ENCODE measurements at places on chromosomes 5 and 9.

DNA sequence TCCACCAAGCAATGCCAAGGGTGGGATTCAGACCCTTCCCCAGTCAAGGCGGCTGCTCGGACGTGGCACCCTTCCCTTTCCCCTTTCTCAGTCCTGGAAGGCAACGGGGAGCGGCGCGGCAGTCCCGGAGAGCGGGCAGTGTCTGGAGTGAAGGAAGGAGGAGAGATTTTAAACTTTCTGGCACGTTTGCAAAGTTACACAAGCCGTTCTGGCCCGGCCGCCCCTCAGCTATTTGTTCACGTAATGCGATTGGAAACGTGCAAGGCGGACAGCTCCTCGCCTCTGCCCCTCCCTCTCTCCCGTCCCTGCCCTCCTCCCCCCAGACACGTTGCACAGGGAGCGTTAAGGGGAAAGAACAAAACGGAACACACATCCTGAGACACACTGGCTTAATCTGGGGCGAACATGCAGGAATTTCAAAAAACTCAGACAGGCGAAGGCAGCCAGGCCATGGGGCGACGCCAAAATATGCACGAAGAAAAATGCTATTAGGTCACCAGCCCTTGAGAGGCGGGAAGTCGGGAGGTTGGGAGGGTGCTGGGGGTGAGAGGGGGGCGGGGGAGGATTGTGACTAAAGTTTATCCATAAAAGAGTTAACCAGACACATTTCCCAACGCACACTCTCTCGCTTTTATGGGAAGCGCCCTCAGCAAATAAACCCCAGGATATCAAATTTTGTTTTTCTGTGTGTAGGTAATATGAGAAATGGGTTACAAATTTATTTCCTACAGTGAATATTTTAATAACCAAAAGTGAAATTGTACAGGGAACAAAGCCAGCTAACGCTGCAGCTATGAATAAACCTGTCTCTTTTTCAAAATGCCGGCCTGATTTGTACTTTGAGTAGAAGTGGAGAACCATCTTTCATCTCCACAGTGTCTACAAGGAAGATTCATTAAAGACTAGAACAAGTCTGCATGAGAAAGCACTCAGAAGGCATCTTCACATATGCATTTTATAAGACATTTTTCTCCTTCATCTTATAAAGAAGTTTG, at the start of gene LOX:
Gene LOX, minus strand, starts transcription at position 144 of the 995 bp plus-strand sequence. CDS start 274 bp downstream, outside the sequence.
- DNase-seq, result no peak

DNA sequence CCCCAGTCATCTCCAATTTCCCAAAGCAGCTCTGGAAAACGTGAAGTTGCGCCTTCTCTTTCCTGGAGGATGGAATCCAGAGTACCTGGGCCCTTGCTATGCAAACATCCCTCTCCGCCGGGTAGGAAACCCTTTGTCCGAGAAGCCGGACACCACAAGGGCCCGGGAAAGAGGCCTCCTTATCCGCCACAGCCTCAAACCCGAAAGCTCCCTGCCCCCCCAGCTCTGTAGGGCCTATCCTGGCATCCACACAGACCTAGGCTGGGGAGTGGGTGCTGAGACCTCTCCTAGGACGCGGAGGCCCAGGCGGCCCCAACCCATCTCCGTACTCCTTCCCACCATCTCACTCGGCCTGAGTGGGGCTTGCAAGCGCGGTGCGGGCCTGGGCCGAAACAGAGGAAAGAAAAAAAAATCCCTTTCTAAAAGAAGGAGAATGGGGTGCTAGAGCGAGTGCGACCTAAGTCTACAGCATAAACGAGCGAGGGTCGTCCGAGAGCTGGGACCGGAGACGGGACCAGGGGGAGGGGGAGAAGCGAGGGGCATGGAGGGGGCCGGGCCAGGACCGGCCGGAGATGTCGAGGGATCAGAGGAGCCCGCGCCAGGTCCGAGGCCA, 624 bp downstream of the FBXW11 start:
- peak; percentile 4 for DNase-seq

DNA sequence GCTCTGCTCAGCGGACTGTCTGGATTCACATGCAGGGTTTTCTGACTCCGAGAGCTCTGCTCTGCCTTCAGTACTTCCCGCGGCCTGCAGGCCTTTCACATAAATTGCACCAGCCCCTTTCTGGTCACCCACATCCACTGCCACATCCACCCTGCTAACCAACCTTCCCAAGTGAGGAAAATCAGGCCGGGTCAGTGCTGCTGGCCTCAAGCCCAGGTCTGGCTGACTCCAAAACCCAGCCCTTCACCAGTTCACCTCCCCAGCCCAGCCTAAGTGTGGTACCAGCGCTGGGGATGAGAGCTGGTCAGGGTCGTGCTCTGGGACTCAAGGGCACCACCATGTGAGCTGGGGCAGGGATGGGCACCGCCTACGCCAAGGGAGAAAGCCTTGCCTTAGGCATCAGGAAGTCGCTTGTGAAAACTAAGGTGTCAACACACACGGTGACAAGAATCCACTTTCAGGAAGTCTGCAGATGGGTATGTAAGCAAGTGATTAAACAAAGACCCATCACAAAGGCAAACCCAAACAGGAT, 12.3 kb downstream of the LMAN2 start:
- DNase-seq, result no peak

DNA sequence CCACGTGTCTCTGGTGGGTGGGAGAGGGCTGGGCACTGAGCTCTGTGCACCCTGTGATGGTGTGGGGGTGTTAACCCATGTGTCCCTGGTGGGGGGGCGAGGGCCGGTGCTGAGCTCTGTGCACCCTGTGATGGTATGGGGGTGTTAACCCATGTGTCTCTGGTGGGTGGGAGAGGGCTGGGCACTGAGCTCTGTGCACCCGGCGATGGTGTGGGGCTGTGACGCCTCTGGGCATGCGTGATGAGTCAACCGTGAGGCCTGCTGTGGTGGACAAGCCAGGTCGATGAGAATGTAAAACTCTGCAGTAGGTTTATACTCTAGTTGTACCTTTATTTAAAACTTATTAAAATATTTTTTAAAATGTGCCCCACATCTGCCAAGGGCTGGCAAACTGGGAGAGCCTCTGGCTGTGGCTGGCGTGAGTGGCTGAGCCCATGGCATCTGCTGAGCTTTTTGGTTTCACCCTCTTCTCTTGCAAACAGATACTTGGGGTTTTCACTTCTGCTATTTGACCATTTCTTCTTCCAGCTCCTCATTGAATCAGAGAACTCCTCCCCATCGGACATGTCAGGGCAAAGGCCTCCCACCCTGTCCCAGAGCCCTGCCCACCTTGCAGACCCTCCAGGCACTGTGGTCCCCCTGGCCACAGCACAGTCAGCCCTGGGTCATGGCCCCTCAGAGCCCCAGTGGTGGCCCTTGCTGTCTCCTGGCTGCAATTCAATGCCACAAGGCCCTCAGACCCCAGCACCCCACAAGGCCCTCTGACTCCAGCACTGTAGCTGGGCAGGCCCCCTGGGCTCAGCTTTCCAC, 18.5 kb upstream of the EXOC3 start:
- no peak for DNase-seq

DNA sequence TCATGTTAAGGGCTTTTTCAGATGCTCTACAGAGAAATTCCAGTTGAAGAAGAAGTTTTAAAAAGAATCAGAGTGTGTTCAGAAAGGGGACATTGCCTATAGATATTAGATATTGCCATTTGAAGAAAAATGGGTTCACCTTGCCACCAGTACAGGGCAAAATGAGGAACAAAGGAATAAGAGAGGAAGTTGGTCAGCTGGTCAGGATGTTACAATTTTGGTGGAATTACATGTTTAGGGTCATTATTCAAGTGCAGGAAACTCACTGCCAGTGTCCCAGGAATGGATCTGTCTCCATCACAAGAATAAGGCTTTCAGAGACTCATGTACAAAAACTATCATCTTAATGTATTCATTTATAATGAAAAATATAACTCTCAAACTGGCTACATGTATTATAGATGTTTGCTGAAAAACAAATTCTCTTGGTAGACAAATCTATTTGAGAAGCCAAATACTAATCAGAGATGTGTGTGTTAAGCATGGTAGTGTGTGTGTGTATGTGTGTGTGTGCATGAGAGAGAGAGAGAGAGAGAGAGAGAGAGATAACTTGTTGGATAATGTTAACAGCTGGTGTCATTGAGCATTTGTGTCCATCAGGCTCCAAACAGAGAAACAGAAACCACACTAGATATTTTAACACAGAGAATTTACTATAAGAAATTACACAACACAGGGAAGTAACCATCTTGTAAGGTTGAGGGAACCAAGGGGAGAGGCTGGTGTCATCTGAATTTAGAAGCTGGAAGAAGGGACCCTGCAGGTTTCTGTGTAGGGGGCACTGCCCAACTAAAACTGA, 5.0 kb upstream of the C1QTNF3 start:
- no peak for DNase-seq

- DNase-seq, result no peak
Measured at GRCh38 chr5:62273687-62274086, 32.3 kb upstream of the KIF2A start.

- DNase-seq, result no peak
Measured at GRCh38 chr5:104412649-104413240, 850.2 kb upstream of the NUDT12 start.

DNA sequence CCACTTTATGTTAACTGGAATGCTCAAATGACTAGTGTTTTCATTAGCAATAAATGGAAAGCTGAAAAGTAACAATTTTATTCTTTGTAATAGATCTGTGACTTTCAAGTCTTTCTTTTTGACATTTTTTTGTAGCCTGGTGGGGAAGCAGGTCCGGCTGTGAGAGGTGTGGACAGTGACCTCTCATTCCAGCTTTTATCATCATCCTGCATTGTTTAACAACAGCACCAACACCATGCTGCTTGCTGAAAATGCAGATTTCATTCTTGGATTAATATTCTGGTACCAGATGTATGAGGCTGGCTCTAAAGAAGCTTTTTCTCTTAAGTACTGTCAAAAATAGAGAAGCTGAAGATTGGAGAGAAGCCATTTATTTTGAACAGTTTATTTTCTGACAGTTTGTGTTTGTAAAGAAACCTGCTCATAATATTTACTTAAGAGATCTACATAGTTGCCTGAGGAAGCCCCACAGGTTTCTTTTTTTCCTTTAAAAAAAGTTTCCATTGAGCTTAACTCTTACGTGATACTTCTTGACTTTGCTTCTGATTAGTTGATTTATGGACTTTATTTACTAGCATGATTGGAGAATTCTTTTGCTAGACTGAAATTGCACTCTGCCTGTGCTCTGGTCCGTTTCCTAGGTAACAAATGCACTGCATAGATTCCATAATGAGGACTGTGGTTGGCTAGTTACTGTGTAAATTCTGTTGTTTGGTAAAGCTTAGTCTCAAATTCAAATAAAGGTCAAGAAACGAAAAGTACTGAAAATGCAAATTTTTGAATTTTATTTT, 3.4 kb downstream of the KIAA1958 start:
- no peak for DNase-seq

DNA sequence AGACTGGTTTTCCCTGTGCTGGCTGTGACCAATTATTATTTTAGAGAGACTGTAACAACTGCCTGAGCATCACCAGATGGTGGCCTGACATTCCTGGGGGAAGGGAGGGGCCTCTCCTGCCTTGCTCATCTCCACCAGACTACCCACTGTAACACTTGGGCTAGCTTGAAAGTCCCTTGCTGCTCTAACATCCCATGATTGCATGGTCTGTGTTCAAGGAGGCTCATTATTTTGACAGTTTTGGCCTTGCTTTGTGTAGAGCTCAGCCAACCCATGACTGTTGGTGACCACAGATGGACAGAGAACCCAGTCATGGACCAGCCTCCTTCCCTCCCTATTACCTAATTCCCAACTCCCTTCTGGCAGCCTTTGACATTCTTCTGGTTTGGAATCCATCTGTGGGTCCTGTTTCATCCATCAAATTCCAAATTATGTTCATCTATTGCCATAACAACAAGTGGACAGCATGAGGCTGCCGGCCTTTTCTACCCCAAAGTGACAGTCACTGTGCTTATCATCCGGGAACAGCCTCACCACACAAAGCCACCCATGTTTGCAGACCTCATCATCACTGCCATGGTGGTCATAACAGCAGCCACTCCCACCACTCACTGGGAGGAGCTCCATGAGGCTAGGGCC, 49.0 kb upstream of the ICE1 start:
- DNase-seq, result no peak

- no peak for DNase-seq
Measured at GRCh38 chr5:137032929-137033328, 466.2 kb downstream of the SPOCK1 start.

GRCh38 chr5:173534664-173535063, 81.8 kb downstream of the BOD1 start:
- DNase-seq, result no peak

- DNase-seq, result no peak
Measured at GRCh38 chr5:2093859-2094615, 211.3 kb upstream of the IRX4 start.

DNA sequence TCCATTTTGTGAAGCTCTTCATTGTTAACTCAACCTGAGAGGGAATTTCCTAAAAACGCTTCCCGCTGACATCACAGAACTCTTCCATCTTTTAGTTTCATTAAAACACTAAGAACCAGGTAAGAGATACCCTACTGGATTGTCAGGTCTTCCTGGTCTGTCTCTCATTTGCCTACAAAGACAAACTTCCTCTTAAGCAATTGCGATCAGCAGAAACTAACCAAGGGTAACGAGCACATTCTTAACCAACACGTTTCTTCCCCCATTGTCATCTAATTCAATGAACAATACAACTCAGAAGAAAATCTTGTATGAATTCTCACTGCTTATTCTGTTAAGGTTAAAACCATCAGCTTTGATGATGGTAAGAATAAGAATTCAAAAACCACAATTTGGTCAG, 6.6 kb downstream of the FBXW11 start:
- no peak for DNase-seq

DNA sequence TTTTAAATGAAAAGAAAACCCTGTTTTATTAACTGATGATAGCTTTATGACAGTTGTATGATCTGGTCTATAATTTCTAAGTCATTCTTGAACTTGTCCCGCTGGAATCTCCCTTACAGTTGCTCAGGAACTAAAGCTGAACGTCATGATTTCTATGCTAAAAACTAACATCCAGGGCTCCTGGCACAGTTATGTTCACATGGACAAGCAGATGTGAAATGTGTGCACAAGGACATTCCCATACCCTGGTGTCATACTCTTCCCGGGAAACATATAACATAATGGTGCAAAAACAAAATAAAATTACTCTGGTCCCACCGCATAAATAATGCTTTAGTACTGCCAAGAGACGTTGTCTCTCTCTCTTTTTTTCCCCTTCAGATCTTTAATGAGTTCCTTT, 134.9 kb downstream of the PRDM6 start:
- no peak for DNase-seq

DNA sequence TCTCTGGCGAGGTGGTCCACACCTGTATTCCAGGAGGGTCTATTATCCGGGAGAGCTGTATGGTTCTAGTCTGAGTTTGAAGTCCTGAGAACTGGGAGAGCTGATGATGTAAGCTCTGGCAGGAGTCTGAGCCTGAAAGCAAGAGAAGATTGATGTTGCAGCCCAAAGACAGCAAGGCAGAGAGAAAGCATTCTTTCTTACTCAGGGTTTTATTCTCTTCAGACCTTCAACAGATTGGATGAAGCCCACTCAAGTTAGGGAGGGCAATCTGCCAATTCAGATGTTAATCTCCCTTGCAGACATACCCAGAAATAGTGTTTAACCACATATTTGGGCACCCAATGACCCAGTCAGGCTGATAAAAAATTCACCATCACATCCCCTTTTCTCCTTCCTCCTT, 159.1 kb downstream of the CCDC171 start:
- no peak for DNase-seq

GRCh38 chr5:955886-956761, 52.5 kb upstream of the NKD2 start:
- no peak for DNase-seq

- DNase-seq, result no peak
Measured at GRCh38 chr5:116583862-116584222, 9.2 kb upstream of the SEMA6A start.

GRCh38 chr5:19240170-19240569, 747.8 kb downstream of the CDH18 start:
- DNase-seq, result no peak

Data from stimulated activated CD4-positive, alpha-beta T cell treated with anti-CD3 and anti-CD28 coated beads, Interleukin-1b, Interleukin-23, amount 100 ng/mL, for 24 hours (primary cell).